NCI-H187 (cell line): ENCODE measurements at places on chromosomes 5 and 9.

- no peak for DNase-seq
Observed at GRCh38 chr5:180197016-180197702, 11.9 kb downstream of the RASGEF1C start.

GRCh38 chr5:24742334-24742733, 97.6 kb upstream of the CDH10 start:
- no peak for DNase-seq

DNA sequence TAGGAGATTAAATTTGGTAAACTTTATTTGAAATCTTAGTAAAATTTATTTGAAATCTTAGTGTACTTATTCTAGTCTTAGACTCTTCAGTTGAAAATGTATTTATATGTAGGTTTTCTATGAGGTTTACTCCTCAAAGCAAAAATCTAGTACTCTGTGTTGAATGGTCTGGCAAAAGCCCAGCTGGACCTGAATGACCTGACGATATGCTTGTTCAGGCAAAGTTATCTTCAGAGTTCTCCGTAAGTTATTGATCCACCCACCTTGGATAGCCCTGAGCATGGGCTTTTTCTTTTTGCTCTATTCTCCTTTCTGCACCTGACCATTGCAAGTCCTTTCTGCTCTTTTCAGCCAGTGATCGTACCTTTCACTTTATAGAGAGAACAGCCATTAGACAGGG, 158.4 kb downstream of the MAN2A1 start:
- no peak for DNase-seq

DNA sequence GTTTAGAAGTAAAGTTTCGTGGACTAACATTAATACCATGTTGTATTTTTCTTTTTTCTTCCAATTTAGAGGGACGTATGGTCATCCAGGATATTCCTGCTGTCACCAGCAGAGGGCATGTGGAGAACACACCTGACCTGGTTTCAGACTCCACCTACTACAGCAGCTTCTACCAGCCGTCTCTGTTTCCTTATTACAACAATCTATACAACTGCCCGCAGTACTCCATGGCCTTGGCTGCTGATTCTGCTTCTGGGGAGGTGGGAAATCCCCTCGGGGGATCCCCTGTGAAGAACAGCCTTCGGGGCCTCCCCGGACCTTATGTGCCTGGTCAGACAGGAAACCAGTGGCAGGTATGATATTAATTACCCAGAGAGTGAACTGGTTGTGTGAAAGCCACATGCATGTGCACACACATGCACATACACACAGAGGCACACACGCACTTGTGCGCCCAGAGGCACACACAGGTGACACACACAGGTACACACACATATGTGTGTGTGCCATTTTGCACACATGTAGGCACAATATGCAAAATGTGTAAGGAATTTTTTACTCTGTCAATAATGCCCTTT, 52.4 kb downstream of the DMRT1 start:
- DNase-seq = peak; percentile 12

- no peak for DNase-seq
Observed at GRCh38 chr9:124697326-124698200, 73.5 kb downstream of the NR6A1 start.

- DNase-seq = no peak
Observed at GRCh38 chr9:93207860-93208734, 24.2 kb downstream of the WNK2 start.

DNA sequence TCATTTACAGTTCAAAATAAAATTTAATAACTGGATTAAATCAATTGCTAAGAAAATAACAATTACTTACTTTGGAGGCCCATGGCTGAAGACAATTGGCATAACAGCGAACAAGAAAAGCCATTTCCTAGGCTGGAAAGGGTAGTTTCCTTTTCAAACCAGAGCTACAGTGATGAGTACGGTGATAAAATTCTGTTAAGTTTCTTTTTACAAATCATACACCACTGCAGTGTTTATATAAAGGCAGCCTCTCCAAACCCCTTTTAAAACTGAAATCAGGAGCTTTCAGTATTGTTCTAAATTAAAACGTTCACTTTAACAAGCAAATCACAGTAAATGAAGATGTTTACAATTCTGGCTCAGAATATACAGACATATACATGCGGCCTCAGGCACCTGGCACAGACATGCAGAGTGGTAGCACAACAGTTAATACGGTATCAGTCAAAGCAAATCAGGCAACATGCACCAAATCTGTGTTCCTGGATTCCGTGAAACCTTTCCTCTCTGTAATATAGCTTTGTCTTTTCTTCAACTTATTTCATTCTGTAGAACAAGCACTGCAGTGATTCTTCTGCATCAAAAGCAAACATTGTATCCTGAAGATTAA, 102.9 kb downstream of the RAPGEF6 start:
- DNase-seq = no peak

- no peak for DNase-seq
Observed at GRCh38 chr5:132556153-132556762, 519 bp upstream of the RAD50 start.

DNA sequence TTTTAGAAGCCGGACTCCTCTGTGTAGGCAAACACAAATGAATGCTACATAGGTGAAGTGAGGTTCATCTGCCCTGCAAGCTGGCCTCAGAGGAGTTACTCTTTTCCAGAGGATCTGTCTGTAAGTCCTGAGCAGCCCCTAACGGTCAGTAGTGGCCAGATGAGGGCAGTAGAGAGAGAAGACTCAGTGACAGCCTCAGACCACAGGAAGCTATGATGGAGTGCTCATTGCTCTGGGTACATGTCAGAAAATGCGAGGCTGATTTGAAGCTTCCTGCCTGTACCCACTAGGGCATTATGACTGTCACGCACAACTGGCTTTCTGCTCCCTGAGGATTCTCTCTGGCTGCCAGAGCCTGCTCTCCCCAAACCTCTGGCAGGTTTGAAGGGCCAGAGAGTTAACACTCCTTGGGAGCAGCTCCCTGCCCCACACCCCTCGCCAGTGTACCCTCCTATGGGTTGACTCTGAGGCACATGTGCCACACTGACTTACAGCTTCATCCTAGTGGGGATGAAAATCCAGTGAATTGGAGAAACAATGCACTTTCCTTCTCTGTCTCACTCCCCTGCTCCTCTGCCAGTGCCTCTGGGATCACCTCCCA, 141.5 kb downstream of the GABRG2 start:
- DNase-seq = no peak
